Left renal cortex interstitium (tissue), 4 donors: ENCODE measurements at places on chromosomes 7 and 10.

GRCh38 chr10:61961278-61961677 lies 59.8 kb downstream of the ARID5B start:
- DNase-seq: no peak

GRCh38 chr7:121302214-121302745 lies 26.5 kb upstream of the WNT16 start:
- no peak for DNase-seq

- DNase-seq: no peak
Observed at GRCh38 chr10:118955951-118956801, 73.3 kb upstream of the NANOS1 start.

DNA sequence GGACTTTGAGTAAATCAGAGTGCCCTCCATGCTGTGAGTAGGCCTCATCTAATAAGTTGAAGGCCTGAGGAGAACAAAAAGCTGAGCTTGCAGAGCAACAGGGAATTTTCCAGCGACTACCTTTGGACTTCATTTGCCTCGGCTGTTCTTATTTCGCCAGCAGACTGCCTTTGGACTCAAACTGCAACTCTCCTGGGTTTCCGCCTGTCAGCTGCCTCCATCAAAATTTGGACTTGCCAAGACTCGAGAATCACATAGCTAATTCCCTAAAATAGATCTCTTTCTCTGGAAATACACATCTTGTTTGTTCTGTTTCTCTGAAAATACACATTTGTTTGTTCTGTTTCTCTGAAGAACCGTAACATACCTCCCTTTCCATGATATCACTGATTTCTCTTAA lies 93.8 kb downstream of the ITGB8 start:
- no peak for DNase-seq

DNA sequence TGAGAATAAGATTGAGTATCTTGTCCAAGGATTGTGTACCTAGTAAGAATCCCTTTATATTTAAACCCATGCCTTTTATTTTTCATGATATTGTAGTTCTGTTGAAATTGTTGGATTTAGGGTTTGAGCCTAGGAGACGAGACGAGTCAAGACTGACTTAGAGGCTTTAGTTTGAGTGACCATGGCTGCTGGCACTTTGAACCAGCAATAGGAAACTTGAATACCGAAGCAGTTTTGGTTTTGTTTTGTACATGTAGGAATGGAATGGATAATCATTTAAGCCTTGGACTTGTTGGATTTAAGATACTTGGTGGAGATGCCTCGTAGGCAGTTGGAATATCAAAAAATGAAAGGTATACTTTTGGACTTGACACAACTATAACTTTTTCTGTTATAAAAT lies 229.0 kb downstream of the BICC1 start:
- DNase-seq: no peak
